ENCODE measurements at places on chromosomes 13 and 19.
A peak's percentile ranks its signal among the peaks of the same experiment; 100 is the strongest.

DNA sequence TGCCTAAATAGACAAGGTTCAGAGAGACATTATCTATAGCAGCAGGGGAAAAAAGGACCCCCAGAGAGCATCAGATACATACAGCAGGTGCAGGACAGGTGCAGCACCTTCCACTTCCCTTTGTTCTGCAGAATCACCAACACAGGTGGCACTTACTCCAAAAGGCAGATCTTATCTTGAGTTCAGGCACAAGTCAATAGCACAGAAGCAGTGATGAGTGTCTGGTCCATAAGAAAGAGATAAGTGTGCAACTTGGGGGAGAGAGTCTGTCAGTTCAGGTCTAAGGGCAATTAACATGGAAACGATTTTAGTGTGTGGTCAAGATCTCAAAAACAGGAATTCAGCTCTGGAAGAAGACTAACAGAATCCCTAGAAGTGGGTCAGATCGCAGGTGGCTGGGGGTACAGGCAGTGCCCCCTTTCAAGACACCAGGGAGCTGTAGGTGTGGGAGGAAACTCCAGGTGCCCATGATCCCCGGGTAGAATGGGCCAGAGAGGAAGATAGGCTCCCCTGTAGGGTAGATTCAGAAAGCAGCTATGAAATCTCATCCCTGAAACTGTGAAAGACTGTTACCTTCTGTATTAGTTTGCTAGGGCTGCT lies 40.6 kb downstream of the TNFSF11 start:
- no peak for DNase-seq

DNA sequence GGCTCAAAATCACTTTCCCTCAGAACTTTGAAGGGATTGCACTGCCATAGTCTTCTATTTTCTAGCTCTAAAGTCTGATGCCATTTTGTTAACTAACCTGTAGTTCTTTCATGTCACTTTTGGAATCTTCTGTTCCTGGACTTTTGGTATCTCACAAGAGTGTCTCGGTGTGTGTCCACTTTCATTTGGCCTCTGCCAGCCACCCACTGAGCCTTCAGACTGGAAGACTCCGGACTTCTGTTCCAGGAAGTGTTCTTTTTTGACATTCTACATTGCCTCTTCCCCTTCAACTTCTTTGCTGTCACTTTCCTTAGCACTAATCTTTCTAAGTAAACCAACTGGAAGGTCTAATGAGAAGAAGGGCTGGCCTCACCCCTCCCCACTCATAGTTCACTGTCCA lies 25.0 kb upstream of the LAMP1 start:
- no peak for DNase-seq

DNA sequence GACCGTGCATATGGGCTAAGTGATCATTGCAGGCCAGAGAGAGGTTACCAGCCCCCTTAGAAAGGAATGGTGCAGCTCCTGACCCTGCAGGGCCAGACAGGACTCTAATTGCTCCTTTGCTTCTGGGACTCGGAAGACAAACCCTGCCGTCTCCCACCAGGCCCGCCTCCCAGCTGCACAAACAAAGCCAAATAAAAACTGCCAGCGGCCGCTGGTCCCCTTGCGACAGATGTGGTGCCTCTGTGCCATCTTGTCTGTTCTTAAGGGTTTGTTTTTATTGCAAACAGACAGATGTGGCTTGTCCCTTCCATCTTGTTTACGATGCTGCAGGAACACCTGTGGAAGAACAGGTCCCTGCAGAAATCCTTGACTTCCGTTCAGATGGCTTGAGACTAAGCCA lies 434.4 kb upstream of the TSHZ3 start:
- DNase-seq = no peak

- DNase-seq = no peak
These were observed 1.2 kb upstream of the EPS15L1 start for GRCh38 chr19:16472992-16473391.

DNA sequence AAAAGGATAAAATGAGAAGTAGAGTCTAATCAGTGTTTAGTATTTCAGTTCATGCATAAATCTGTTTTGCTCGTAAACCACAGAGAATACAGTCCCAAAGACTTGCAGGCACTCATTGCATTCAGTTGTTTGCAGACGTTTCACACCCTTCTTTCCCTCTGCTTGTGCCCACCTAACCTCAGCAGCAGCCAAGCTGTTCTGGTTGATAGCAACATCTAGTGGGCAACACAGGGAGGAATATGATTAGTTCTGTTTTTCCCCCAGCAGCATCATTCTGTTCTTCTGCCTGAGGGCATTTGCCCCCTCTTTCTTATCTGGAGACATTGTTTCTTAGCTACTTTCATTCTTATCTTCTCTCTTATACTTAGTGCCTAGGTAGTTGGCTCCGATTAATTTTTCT lies 135.6 kb downstream of the PAN3 start:
- no peak for DNase-seq

- no peak for DNase-seq
These were observed 20.6 kb downstream of the PBX4 start for GRCh38 chr19:19597809-19598306.

DNA sequence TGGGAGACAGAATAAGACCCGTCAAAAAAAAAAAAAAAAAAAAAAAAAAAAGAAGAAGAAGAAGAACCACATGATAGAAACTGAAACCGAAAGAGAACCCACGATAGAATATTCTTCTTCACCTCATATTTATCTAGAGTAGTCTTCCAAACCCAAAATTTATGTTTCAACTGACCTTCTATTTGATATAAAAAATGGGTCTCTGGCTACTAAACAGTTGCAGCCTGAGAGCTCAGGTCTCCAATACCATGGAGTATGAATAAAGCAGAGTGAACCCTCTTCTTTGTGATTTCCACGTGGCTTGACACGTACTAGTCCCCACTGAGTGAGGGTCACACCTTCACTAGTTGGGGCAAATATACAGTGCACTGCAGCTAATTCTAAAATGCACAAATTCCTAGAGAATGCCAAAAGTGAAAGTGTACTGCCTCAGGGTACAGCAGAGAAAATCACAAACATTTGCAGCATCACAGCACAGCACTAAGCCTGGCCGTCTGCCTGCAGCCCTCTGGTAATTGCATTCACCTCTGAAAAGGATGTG lies 30.8 kb upstream of the RFC3 start:
- peak; percentile 8 for DNase-seq

GRCh38 chr19:13181747-13182388 lies 31.7 kb downstream of the IER2 start:
- DNase-seq = peak; percentile 76

- DNase-seq = no peak
These were observed at the start of gene FOXA3 for GRCh38 chr19:45863840-45864628. TSS of gene FOXA3 (plus strand) at chr19:45864326. CDS start at chr19:45864457, 131 bp downstream.

GRCh38 chr13:64283926-64284325 lies 2868.3 kb upstream of the PCDH20 start:
- DNase-seq = peak; percentile 3

GRCh38 chr19:7860714-7861618 lies 13.2 kb downstream of the PRR36 start:
- DNase-seq = no peak

- DNase-seq = no peak
These were observed 51.0 kb upstream of the DOCK9 start for GRCh38 chr13:99028890-99029289.

DNA sequence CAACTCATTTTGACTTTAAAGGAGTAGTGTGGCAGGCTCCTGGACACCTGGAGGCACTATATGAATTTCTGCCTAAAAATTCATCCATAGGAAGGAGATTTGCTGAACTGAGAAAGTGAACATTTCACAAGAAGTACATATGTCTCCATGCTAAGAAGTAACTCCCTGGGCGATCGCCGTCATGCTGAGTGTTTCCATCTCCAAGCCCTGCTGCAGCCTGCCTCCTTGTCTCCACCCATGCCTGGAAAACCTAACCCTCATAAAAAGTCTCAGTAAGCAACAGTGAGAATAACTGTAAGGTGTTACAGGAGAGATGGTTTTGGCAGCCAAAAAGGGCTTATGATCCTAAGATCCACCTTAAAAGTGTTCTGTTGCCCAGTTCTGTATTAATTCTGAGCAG lies 251.3 kb downstream of the SHISA2 start:
- DNase-seq = no peak

DNA sequence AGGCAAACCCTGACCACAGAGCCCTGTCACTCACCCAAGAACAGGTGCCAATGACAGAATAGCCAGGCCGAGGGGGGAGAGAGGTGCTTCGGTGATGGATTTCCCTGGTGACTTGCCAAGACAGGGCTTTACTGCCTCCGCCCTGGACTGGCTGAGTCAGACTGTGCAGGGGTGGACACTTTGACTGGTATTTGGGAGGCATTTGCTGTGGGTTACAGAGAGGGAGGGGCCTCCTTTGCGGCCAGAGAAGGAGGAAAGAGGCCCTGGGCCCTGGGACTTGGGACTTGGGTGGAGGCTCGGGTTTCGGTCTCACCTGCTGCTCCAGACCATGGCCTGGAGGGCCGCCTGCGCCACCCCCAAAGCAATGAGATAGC lies 4.6 kb upstream of the EPS8L1 start:
- peak; percentile 37 for DNase-seq

DNA sequence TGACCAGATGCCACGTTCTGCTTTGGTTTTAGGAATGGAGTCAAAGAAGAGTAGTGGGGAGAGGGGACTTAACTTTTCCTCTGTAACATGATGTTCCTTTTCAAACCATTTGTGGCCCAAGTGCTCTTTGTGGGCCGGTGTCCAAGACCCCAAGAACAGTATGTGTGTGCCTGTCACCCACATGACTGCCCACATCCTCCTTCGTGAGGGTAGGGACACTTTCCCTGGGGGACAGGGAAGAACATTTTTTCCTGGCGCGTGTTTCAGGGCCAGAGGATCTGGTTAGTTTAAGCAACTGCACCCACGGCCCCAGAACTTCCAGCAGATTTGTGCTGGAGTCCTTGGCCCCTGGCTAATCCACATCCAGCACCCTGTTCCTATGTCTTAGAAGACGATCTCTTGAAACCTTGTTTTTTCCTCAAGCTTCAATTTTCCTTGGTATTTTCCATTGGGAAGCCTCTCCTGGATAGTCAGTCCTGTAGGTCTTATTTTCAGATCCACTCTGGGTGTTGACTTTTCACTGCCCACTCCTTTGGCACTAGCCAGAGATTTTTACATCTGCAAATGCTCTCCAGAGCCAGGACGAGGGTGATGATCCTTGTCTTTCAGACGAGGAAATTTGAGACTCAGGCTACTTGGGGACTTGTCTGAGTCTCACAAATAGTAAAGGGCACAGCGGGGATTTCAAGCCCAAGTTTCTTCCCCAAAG lies 10.8 kb upstream of the CCDC97 start:
- peak; percentile 28 for DNase-seq

DNA sequence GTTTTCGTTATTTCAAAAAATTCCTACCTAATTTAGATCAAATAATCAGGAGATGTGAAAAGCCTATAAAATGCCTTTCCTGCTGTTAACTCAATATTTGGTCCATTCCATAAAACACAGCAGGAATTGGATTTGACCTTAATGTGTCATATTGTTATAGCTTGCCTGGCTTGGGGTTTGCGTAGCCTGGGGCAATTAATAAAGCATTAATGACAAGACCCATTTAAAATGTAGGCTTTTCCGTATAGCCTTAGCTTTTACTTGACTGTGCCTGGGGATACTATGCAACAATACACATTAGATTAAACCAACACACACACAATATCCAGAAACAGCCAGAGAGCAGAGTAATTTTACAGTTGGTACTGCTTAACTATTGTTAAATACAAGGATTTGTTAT lies 117.2 kb upstream of the MAB21L1 start:
- no peak for DNase-seq
